ENCODE measurements at places on chromosomes 3 and 15. TPM values are rescaled to one million over a fixed set of nuclear protein-coding genes. Genes with fewer than 3 reads are reported as not detected.

GRCh38 chr15:56934269-56934668 lies 15.8 kb downstream of the TCF12 start:
- no peak for DNase-seq

DNA sequence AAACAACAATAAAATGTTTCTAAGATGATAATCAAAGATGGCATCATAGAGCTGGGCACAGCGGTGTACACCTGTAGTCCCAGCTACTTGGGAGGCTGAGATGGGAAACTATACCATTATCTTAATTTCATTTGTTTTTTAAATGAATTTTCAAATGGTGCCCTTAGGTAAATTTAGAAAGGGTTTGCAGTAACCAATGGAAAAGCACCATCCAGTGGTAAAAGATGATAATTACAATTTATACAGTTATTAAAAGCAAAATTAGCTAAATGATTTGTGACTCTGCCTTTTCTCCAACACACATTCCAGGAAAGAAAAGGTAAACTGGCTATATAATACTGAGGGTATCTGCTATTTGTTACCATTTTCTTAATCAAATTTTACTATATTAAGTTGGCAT lies 14.4 kb upstream of the ANKRD28 start:
- DNase-seq = peak; percentile 29

DNA sequence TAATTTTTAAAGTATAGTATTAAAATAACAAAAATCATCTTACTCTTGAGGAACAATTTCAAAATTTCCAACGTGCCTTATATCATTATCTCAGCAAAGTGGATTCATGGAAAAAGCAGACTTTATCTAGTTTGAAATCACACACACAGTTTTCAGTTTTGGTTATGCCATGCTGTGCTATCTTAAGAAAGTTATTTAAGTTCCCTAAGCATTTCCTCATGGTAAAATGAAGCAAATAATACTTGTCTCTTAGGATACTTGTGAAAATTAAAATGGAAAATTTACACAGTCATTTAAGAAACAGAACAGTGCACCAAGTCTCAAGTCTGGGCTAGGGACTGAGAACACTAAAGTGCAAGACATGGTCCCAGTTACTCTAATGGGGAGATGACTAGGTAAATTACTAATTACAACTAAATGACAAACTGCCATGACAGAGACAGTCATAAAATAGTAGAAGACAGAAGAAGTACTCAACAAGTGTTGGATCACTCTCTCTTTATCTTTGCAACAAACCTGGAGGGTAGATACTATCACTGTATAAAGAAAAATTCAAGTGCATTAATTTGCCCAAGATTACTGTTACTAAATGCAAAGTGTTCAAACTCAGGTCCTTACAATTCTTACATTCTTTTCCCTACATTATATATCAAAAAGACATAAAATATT lies 44.8 kb downstream of the DMXL2 start:
- DNase-seq = no peak

DNA sequence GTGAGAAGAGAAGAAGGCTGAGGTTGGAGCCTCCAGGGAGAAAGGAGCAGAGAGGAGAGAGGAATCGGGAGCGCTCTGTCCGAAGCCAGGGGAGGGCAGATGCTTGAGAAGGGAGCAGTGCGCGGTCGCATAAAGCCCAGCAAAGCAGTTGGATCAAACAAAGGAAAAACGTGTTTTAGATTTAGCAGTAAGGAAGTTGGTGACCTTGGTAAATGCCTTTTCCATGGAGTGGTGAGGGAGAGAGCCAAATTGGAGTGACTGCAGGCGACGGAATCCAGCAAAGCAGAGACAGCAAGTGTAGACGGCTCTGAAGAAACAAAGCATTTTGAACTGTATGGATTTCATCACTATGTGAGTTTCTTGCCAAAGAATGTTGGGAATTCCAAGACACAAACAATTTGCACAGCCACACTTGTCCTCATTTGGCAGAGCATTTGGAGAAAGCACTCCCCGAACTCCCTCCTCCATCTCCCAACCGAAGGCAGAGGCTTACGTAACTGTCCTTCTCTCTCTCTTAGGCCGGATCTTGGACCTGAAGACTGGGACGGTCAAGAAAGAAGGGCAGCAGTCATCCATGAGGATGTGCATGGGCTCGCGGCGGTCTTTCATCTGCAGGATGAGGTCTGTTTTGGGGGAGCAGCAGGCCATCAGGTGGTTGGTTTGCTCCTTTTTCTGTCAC lies 103.6 kb downstream of the ARNT2 start:
- DNase-seq = peak; percentile 51

DNA sequence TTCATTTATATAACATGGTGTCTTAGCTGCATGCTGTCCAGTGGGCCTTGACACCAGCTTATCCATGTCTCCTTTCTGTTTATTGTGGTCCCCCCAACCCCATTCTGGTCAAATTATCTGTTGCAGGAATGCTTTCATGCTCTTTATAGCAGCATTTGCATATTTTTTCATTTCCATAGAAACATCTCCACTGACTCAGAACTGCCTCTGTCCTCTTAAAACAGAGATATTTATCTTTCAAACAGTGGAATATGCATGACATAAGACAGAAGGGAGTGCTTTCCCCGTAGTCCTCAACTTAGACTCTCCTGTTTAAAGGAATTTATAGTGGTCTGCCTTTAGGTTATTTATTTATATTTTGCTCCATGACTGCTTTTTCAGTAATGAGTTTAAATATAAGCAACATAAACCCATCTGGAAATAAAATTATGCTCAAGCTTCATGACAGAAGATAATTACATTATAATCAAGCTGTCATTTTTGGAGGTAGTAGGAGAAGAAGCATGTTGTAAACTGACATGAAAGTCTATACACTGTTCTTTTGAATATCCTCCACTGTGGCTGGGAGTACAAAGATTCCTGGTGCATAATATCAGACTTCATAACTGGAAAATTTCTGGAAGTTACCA lies 179.5 kb upstream of the CD96 start:
- peak; percentile 42 for DNase-seq

DNA sequence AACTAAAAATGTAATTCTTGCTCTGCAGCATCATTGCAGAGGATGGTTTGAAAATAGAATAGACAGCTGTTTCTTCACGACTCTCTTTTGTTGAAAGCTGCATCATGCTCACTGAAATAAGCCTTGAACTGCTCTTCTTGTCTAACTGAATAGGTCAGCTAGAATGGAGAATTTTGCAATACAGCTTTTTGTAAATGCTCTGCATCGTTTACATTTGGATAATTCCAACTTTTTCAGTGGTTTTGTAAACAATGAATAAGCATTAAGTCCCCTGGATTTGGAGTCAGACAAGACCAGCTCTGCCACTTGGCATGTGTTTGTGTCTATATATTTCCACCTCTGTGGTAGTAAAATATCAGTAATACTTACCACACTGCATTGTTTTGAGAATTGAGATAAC lies 95.2 kb downstream of the PLSCR2 start:
- DNase-seq = peak; percentile 26

DNA sequence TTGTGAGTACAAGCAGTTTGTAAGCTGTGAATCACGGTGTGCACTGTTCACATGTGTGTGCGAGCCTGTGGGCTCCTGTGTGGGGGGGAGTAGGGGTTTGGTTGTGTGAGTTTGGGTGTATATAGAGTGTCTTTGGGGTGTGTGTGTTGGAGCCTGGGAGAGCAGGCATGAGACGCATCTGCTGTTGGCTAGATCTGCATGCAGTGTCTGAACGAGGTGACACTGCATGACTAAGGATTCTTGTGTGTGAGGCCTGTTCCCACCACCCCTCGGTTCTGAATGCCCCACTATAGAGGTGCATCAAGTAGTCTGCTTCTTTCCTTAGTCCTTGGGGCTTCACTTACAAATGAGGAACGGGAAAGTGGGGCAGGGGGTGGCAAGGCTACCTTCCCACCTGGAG lies 68.4 kb downstream of the MAGEF1 start:
- no peak for DNase-seq

DNA sequence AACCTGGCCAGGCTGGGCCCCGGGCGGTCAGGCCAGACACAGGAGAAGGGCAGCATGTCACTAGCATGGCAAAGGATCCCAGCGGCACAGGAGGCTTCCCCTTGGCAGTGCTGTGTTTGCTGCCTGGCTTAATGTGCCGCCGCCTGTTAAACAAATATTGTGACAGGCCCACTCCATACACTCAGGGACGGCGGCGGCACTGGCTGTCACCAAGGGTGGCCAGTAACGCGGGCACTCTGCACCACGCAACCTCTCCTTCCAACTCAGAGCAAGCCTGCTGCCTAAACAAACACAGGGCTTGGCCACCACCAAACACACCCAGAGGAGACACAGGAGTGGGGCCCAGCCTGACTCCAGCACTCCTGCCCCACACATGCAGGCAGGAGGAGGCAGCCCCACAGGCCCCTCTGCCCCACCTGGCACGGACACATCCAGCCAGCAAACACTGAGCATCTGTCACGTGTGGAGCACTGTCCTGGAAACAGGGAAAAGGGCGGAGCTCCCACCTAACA lies 48.0 kb downstream of the TPRA1 start:
- no peak for DNase-seq

DNA sequence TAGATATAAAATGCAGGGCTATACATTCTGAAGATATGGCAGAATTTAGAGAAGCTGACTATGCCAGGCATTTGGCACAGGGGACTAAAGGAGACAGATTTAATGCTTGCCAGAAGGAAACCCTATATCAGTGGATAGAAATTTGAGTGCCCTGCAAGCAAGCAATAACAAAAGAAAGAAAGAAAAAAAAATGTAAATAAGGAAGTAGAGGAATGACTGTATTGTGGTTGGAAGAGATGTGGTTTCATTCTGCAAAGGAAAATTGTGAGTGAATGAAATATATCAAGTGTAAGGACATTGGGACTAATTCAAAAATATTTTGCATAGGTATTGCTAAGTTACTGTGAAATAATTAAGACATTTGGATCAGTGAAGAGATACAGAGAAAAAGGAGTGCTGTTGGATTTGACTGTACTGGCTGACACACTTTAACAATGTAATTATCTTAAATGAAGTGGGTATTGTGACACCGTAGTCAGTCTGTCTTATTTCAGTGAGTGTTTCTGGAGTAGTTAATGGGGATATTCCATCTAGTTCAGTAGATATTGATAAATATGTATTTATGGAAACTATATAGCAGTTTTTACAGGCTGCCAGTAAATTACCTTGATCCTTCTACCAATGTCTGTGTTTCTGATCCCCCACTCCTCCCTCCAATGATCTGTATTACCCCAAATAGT lies 418.2 kb downstream of the CNTN4 start:
- DNase-seq = no peak

DNA sequence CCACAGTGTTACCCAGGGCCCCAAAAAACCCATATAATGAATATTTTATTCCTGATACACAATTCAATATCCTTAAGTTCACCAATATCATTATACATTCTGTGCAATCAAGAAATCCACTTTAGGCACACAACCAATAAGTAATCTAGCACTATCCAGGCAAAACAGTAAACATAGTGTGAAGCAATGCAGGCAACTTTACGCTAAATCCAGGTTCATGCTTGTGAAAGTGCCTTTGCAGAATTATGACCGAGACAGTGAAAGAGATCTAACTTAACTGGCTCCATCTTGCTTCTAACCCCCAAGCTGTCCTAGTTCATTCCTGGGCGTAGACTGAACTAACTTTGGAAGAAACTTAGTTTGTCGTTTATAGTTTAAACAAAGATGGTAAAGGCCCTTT lies 34.2 kb upstream of the INO80 start:
- DNase-seq = no peak

- no peak for DNase-seq
Observed at GRCh38 chr3:82743196-82743595, 981.8 kb upstream of the GBE1 start.

- DNase-seq = no peak
Observed at GRCh38 chr15:48619446-48619845, 26.1 kb downstream of the FBN1 start.

DNA sequence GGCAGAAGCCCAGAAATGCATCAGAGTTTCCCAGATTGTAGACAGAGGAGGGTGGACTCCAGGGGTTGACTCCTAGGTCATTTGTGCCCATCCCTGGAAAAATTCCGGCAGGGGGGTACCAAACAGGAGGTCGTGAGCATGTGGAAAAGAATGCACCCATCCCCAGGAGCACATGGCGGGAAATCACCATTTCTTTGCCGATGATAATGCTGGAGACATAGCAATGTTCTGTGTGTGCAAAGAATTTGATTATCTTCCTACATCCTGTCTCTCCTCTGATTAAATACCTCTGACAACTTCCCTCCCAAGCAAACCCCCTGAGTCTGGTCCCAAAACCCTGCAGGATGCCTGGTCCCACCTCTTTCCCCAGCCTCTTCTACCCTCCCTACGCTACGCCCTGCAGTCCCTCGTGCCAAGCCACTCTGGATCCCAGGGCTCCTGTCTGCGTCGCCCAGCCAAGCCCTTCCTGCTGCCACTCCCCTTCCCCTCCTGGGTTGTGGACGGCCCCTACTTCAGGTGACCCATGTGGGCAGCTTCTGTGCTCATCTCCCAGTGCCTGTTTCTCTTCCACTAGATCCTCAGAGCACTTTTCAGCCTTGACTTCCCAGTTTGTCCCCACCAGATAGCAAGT lies 15.8 kb downstream of the WNT7A start:
- DNase-seq = no peak

- no peak for DNase-seq
Observed at GRCh38 chr15:76368122-76368621, 31.6 kb downstream of the ISL2 start.

- no peak for DNase-seq
Observed at GRCh38 chr3:25419251-25419650, 8.8 kb upstream of the RARB start.

- DNase-seq = no peak
Observed at GRCh38 chr15:59543721-59544547, 67.6 kb upstream of the GCNT3 start.

DNA sequence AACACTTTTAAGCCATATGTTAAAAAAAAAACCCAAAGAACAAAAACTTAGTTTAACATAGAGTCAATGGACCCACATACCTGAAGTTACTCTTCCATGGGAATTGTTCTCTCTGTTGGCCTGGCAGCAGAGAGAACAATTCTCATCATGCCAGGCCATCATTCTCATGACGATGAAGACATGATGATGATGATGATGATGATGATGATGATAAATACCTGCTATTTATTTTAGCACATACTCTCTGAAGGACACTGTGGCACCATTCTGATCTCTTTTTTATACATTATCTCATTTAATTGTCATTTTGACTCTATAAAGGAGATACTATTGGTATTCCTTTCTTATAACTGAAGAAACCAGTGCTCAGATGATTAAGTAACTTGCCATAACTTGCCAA lies 366.9 kb downstream of the MFSD1 start:
- no peak for DNase-seq

GRCh38 chr3:55526332-55527030 lies 39.4 kb upstream of the WNT5A start:
- DNase-seq = no peak

Gene SH3GL3
- total RNA-seq = 0.27 TPM

Gene ASB14
- not detected for total RNA-seq

Gene WDR49
- total RNA-seq = not detected

Gene VEPH1
- total RNA-seq = 54.4 TPM

Gene COL7A1
- total RNA-seq = 17.0 TPM

Gene ACTC1
- 2.9 TPM for total RNA-seq

Gene CRYGS
- 0.47 TPM for total RNA-seq

Gene SLC9C1
- not detected for total RNA-seq

Gene CHRM5
- not detected for total RNA-seq

Gene CDC25A
- total RNA-seq = 16.5 TPM
